ENCODE measurements at places on chromosomes 3 and 15.

- DNase-seq = no peak
These were observed 354.6 kb upstream of the ROPN1 start for GRCh38 chr3:124346487-124346886.

GRCh38 chr3:14598143-14598569 lies 53.4 kb upstream of the CCDC174 start:
- DNase-seq = peak; percentile 28

DNA sequence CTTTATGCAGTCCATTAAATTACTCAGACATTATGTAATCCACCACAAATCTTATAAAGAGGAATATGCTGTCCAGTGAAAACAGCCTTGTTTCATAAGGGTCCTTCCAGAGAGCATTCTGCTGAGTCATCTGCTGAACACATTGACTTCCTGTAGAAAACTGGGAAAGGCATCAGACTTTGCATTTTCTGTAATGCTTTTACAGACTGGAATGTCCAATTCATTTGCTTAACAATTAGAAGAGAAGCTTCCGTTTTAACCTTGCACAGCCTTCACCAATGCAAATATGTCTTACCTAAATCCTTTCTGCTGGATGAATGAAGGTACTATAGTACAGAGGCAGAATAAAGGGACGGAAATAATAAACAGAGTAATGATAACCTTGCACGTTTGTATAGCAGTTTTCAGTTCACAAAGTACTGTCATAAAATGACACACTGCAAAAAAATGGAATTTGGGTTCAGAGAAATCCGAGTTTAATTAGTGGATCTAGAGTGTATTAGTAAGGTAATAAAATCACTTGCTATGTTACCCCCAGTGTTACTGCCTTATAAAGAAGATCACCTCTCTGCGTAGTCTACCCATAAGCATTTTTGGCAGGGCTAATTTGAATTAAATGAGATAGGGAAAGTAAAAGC lies 301.5 kb downstream of the PYDC2 start:
- DNase-seq = peak; percentile 78

GRCh38 chr3:78322780-78323179 lies 1282.9 kb downstream of the ROBO2 start:
- no peak for DNase-seq

DNA sequence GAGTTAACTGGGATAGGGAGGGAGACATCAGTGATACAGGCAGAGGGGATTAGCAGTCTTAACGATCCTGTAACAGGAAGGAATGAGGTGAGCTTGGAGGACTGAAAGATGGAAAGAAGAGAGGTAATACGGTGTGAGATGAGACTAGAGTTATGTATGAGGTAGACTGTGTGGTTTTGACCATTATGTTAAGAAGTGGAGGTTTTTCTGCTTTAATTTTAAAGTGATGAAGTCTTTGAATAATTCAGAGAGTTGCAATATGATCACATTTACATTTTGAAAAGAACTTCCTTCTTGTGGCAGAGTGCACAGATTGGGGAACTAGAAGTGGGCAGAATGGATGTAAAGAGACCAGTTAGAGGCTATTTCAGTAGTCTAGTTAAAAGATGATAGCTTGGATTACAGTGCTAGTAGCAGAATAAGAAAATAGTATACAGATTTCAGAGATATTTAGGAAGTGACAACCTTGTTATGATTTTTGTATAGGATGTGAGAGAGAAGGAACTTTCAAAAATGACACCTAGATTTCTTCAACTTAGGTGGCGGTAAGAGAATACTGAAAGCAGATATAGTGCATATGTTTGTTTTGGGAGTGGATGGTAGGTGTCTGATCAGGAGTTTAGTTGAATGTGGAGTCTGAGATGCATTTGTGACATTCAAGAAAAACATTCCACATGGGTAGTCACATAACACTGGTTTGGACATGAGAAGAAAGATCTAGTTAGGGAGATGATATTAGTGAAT lies 40.5 kb downstream of the STT3B start:
- no peak for DNase-seq

GRCh38 chr3:122415104-122415744 lies 638 bp downstream of the WDR5B start:
- peak; percentile 44 for DNase-seq
